ENCODE measurements at places on chromosomes 3 and 15.

- no peak for DNase-seq
Measured at GRCh38 chr3:122251428-122251827, 68.0 kb downstream of the CASR start.

DNA sequence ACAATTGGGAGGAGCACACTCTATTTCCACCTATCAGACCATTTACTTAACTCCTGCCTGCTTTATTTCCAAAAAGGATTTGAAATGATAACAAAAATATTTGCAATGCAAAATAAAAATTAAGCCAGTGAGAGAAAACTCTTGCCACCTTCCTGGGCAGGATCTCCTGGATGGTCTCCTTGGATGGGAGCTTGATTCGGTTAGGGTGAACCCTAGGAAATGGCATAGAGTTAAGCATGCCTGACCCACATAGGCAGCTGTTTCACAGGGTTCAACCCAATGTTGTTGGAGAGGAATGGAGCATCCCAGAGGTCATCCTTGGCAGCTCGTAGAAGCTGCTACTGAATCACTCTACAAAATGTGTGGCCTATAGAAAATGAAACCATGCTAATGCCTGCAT is 83.8 kb downstream of the TGFBR2 start:
- DNase-seq = no peak

- no peak for DNase-seq
Measured at GRCh38 chr3:81913886-81914663, 152.6 kb upstream of the GBE1 start.

DNA sequence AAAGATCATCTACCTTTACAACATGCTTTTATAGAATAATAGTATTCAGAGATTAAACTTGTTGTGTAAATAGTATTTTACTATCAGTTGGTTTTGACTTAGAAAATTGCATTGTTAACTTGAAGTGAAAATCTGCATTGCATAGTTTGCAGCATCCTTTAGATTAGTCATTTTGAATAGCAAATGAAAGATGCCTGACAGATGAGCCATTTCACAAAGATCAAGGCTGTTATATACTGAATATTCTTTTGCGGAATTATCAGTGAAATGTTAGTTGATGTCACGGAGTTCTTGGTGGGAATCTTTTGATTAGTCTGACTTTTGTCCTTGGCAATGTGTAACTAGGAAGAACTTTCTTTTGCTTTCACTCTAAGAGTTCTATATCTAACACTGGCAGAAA is 24.5 kb downstream of the RSRC1 start:
- no peak for DNase-seq

DNA sequence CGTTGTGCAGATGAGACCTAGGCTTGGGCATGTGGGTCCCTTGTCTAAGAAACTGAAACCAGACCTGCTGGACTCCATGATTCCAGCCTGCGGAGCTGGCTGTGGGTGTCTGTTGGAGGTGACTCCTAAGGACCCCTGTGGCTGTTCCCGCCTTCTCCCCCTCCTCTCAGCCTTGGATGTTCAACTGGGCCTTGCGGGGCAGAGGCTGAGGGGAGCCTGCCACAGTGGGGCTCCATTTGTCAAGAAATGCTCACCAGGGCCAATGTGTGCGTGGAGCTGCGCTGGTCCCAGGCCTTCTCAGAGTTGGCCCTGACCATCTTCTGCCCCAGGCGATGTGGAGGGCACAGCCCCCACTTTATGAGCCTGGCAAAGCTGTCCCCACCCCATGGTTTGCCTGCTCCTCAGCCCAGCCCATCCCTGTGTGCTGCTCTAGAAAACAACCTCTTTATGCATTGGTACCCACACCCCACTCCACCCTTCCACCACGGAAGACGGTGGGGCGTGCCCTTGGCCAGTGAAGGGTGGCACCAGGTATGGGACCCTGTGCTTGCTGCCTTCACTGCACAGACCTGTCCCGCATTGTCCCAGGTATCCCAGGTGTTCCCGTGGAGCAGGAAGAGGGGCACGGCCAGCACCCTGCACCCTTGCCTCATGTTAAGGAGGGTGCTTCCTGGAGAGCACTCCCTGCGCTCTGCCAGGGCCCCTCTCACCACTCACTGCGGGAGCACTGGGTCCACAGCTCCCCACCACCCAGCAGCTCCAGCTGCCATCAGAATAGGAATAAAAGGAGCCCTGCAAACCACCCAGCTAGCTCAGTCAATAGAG is 7.9 kb downstream of the MESP2 start:
- DNase-seq = no peak

DNA sequence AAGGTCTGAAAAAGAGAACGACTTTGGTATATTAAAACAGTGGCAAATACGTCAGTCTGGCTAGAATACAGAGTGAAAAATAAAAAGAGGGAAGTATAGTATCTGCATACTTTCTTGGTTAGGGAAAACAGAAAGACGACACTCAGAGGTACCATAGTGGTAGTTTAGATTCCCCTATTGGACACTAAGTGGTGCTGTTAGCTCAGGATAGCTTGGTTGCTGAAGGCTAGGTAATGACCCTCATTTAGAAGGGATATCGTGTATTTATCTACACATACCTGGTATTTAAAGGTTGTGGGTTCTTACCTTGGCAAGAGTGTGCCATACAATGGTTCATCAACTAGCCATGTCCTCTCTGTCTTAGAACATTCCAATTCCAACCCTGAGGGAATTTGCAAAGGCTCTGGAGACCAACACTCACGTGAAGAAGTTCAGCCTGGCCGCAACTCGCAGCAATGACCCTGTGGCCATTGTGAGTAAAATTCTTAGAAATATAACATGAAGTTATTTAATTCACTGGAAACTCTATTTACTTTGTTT is 31.0 kb downstream of the TMOD2 start:
- DNase-seq = peak; percentile 16

GRCh38 chr3:85808755-85809154 is 850.0 kb downstream of the CADM2 start:
- no peak for DNase-seq

DNA sequence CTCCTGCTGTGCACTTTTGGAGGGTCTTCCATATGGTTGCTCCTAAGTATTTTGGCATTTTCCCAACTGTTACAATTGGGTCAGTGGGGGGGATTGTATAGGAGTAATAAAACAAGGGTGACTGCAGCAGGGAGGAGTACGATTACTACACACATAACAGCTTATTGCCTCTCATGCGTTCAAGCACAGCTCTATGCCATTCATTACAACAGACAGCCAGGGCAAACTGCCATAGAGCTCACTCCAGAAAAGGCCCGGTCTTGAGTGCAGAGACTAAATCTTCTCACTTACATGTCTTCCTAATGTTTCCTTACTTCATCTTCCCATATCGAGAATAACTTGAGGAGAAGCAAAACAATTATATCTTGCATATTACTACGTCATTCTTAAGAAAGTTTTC is 1.4 kb upstream of the CHMP2B start:
- no peak for DNase-seq

- DNase-seq = no peak
Measured at GRCh38 chr3:29339016-29339833, 58.4 kb downstream of the RBMS3 start.

GRCh38 chr3:38005076-38006020 is 14.8 kb downstream of the VILL start:
- no peak for DNase-seq

DNA sequence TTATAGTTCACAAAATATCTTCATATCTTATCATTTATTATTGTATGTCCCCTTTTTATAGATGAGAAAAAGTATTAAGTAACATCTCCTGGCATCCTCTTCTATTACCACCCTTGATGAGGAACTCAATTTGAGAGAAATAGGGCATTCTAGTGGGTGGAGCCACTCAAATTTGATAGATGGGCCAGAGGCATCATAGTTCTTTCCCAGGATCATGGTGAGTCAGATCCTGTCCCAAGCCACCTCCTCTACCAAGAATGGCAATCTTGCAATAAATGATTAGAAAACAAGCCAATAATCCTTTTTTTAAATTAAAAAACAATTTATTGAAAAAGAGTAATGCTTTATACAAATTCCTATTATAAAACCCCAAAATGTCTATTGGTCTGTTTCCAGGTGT is 16.8 kb downstream of the CLDN1 start:
- no peak for DNase-seq

DNA sequence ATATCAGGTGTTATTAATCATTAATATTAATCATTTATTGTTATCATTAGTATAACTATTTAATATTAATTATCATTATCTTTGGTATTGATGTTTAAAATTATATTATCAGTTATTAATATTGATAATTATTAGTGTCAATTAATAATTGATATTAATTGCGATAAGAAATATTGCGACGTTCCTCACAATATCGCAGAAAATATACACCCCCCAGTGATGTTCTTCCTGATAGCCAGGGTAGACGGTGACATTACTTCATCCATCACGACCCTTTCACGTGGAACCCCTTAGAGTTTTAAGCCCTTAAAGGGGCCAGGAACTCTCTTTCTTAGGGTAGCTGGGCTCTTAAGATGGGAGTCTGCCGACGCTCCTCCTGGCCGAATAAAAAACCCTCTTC is 98.6 kb upstream of the OSBPL11 start:
- DNase-seq = no peak

GRCh38 chr3:89467898-89468363 is 360.5 kb downstream of the EPHA3 start:
- no peak for DNase-seq

DNA sequence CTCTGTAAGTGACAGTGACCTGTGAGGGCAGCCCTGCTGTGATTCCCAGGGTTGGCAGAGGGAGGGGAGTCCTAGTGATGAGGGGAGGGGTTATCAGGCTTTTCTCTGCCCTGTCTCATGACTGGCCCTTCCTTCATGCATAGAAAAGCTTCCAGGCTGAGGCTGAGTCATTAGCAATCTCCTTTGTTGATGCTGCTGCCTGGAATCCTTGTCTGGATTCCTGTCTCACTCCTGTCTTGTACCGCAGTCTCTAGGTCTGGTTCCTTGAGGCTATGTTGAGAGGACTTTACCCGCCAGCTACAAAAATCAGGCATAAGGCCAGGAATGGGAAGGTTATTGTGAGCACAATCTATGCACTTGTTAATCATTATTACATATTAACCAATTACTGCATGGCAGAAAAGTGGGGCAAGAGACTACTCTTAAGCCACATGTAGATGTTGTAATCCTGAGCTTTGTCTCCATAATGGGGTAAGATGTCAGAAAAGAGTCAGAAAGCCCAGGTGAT is 7.2 kb downstream of the KLHL6 start:
- DNase-seq = no peak

DNA sequence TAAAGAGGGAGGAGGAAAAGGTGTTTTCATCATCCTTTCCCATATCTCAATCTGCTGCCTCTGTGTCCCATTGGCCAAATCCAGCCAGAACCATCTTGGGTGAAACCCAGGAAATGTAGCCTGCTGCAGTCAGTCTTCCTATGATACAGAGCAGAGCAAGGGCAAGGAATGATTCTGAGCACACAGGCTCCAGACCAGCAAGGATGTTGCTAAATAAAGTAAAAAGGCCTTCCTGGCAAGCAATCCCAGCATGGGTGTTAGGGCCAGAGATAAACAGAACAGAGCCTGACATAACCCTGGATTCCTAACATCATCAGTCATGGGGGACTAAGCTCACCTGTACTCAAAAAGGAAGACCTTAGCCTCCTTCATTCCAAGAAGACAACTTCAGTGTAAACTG is 90.7 kb upstream of the AGTR1 start:
- no peak for DNase-seq

DNA sequence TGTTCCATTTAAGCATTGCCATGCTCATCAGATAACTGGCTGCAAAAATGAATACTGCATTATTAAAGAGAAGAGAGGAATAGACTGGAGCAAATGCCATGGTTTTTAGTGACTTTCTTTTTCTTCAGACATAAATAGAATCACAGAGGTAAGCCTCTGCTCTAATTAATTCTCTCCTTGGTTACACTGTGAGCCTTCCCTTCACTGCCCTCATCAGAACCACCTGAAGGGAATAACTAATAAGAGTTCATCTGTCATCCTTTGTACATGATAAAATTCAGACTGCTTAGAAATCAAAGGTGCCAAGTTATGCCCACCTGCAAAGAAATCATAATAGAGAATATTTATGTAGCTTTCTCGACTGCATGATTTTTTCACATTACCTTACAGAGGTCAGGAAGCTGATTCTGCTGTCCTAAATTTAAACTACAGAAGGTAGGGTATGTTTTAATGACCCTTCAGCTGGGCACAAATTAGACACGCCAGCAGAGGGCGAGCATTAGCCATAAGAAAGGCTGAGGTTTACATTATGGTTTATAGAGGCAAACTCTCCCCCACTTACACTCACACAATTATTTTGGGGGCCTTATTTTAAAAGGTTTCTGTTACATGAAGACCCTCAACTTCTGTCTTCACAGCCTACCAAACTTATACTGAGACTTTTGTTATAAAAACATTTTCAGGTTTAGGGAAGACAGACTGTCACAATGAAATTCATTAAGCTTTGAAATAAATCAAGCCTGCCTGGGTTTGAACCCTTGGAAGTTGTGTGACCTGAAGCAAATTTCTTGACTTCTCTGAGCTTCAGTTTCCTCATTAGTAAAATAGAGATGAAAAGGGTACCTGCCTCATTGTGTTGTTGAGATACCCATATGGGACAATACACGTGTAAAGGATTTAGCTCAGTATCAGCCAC is 15.3 kb upstream of the UNC13C start:
- no peak for DNase-seq

DNA sequence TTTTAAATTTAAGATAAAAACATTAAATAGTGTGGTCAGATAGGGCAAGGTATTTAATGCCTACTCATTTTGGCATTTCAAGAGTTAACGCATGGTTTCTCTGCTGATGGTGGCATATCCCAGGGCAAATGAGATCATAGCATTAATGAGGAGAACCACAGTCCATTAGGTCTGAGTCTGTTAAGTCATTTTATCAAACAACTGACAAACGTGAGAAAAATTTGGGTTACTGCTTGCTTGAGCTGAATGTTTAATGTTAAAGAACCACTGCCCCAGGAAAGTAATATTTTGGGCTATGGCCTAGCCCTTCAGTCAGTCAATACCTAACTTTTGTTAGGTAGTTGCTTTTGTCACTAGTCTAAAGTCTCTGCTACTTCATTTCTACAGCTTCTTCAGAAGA is 37.9 kb upstream of the SLC2A2 start:
- no peak for DNase-seq

DNA sequence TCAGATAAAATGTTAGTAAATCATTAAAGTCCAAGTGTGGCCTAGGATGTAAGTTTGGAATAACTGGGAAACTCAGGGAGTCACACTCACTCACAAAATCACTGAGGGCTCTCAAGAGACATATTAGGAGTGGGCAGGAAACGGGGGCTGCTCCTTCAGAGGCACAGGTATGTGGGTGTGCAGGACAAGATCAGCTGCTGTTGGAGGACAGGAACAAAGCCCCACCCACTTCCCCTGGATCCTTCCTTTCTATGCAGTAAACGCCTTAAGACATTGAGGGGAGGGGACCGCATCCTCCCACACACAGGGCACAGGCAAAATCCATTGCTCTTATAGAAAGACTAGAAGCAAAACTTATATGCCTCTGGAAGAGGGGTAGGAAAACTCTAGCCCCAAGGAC is 30.2 kb downstream of the TM2D3 start:
- DNase-seq = no peak

DNA sequence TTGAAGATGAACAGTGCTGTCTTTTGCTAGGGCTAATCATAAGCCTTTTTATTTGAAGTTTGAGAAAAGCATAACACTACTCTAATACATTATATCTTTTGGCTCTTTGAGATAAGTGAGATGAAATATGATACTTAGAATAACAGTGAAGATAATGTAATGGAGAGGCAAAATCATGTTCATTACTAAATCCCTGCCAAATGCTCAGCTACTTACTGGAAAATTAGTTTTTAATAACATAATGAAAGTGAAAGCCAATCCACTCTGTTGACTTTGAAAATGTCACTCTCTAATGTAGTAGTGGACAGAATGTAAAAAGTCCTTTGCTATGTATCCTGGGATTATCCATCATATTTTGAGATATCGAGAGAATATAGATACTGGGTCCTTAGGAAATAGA is 35.9 kb upstream of the MYH15 start:
- DNase-seq = no peak

- DNase-seq = peak; percentile 29
Measured at GRCh38 chr15:67838789-67839332, 984 bp downstream of the RNU6-1 start.
